ENCODE measurements at places on chromosomes 5 and 9.
A peak's percentile ranks its signal among the peaks of the same experiment; 100 is the strongest.

DNA sequence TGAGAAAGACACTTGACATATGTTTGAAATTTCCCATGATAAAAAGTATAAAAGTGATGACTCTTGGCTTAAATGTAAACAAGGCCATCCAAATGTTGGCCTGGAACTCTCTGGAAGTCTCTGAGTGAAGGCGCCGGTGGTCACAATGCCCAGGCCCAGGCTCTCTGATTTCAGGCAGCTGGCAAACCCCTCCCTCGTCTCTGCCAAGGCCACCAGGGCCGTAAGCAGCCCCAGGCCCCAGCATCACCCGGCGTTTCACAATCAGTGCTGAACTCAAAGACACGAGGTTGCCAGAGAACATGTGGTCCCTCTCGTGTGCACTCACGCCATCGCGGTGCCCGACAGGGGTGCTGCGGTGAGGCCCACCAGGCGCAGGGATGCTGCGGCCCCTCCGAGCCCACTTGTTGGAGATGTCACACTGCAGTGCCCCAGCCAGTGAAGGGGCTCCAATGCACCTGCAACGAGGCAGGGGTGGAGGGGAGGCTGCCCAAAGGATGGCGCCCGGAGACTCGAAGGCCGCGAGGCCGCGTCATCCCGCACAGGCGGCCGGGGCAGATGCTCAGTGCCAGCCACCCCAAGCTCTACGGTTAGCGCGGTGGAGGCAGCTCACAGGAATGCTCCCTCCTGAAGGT, 15.0 kb downstream of the LPCAT1 start:
- no peak for DNase-seq

DNA sequence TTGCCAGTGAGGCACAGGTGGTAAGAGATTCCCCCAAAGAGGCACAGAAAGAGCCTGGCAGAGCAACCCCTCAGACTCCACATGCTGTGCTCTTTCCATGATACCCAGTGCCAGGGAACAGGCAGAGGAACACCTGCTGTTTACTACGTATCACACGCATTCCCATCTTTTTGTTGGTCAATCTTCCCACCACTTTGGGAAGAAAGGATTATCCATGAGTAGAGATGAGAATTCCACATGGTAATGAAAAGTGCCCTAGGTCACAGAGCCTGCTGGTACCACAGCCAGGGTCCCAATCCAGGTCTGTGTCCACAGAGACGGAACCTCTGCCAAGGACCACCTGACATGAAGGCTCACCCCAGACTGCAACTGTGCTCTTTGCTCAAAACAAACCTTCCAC, 86.6 kb downstream of the LHFPL2 start:
- DNase-seq = no peak

DNA sequence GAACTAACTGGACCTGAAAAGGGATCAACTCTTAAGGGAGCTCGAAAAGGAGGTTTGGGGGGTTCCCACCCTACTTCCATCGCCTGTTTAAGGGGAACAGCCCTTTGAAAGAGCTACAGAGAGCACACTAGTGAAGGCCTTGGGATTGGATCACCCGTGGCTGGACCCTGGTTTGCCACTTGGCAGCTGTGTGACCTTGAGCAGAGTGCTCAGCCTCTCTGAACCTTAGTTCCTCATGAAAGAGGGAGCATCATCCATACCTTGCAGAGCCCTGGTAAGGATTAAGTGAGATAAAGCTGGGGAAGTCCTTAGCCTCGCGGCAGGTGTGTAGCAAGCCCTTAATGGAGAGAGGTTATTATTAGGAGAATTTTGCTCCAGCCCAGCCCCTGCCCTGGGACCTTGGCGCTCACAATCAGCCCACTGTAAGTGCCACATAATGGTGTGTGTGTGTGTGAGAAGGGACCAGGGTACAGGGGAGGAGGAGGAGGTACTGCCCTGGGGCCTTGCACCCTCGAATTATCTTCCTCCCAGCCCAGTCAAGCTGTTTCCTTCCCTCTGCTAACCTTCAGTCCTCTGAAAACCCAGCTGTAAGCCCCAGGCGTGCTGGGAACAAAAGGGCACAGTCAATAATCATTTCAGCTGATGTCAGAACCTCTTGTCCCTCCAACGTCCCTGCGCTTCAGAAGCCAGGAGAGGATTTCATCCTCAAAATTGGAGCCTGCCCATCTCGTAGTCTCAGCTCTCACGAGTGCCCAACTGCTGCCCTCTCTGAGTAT, 42.9 kb downstream of the FOXI1 start:
- DNase-seq = no peak

GRCh38 chr5:132526290-132526973, 16.9 kb downstream of the IL5 start:
- no peak for DNase-seq

DNA sequence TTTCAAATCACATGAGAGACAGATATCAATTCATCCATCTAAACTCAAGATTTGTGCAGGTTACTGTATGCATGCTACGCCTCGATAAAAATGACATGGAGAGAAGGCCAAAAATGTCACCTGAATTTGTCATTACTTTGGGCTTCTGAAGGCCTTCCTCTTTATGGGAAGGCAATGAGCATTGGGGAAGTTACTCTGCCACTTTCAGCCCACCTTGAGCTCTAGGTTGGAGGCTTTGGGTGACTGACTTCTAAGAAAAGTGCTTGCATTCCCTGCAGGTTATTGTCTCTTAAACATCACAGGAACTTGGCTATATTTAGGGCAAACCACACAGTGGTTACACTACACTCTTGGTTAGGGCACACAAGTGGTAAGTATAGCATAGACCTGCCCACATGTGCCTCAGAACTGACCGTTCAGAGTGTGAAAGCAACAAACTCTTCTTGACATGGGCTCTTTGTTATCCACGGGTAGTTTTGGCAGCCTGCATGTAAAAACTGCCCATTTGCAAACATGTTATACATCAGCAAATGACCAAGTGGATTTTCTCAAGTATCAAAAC, 169.5 kb downstream of the ZNF608 start:
- no peak for DNase-seq

DNA sequence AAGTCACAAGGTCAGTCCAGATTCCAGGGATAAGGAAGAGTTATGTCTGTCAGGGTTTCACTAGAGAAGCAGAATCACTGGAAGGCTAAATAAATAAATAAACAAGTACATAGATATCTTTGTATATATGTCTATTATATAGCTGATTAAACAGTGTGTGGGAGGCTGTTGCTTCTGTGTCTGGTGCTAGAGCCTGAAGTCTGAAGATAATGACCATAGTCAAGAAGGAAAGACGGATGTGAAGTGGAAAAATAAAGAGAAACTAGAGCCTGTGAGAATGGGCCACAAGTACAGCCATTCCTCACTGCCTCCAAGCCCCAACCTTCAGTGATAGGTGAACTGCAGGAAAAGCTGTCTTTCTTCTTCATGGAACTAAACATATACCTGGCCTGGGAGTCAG, 4.1 kb upstream of the TMED7 start:
- no peak for DNase-seq

- DNase-seq = no peak
These were observed 16.9 kb upstream of the SNCAIP start for GRCh38 chr5:122295138-122295537.

DNA sequence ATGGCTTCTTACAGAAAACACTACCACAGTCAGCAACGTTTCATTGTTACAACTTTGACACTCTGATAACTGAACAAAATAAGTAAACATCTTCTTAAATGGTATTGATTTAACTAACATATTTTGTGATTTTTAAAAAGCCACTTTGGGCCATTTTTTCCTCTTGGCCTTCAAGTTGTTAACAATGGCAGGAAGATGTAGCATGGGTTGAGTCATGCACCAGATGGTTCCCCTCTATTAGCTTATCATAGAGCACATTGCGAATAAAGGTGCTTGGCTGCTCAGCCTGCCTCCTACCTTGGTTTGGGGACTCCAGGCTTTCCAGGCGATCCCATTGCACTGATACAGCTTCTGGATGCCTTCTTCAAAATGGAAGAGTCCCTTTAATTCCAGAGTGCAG, 24.1 kb upstream of the CER1 start:
- DNase-seq = no peak

DNA sequence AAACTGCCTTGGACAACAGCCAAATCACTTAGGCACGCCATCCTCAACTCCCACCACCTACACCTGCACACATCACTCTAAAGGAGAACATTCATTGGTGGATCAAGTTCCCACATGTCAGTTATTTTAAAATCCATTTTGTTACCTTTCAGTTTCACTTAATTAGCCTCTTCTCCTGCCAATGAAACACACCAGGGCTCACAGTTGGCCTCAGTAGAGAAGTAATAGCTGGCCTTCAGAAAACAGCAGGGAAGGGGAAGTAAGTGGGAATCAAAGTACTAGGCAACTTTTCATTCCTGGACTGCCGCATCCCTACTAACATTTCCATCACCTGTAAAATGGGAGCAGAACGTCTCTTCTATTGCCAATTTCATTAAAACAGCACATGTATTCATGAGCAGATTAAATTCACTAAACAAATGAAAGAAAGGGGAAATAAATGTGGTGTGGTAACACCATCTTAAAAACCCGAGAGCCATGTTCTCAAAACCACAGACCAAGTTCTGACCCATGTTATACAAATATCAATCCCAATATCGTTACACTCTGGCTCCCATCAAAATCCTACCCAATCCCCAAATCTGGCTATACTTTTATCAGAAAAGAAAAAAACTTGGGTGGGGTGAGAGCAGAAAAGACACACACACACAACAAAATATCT, 1.7 kb downstream of the SIL1 start:
- DNase-seq = no peak

GRCh38 chr9:15276328-15276938, 30.6 kb downstream of the TTC39B start:
- DNase-seq = no peak

DNA sequence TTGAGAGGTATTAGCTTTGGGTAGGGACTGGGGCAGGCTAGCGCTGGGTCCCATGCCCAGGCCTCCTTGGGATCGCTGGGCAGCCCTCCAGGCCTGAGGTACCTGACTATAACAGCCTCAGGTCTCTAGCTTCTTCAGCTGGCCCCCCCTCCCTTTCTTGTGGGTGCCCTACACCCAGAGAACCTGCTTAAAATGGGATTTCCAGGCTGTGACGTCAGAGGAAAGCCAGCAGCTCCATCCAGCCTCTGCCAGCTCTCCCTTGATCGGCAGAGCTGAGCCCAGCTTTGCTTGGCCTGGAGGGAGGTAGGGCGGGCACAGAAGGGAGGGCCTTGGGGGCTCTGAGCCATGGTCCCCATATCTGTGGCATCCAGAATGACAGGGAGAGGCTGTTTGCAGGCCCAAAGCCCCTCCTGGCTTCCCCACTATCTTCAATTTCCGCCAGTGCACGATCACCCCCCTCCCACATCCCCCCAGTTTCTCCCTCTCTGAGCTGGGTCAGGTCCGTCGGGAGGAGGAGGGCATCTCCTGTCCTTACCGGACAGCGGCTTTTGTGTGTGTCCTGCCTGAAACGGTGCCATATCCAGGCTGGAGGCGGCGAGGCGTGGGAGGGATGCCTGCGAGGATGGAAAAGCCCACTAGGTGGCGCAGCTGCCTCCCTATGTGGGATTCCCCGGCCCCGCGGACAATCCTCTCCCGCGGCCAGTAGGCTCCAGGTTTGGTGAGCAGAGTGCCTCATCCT, 10.8 kb downstream of the REEP2 start:
- DNase-seq = no peak

DNA sequence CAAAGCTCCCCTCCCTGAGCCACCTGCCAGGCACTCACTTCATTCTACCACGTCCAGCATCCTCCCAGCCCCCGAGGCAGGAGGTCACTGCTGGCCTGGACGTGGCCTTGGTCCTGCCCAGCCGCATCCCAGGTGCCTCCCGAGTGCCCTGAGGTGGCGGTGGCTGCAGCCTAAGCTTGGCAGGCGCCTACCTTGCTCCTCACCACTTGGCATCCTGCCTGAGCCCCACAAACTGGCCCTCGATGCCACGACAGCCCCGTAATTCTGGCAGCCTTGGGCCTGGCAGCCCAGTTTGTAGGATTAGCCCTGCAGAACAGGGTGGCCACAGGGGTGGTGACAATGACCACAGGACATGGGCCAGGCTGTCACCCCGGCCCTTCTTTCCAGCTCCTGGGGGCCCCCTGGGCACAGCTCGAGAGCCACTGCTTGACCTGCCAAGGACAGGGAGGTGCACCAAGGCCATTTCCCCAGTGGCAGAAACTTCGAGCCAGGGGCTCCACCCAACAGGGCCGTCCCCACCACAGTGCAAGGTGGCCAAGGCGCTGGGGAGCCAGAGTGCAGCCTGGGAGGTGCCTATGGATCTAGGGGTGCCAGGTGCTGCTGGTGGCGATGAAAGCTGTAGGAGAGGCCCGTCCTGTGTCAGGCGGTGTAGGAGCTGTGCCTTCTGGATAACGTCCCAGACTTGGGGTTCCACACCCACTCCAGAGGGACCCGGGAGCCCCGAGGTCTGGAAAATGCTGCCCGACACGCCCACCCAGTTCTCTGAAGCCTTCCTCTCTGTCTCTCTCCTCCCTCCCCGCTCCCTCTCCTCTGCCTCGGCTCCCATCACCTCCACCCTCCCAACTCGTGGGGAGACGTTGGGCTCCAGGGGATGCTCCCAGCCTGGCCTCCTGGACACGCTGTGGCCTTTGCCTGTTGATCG, 18.4 kb downstream of the NKD2 start:
- DNase-seq = no peak

DNA sequence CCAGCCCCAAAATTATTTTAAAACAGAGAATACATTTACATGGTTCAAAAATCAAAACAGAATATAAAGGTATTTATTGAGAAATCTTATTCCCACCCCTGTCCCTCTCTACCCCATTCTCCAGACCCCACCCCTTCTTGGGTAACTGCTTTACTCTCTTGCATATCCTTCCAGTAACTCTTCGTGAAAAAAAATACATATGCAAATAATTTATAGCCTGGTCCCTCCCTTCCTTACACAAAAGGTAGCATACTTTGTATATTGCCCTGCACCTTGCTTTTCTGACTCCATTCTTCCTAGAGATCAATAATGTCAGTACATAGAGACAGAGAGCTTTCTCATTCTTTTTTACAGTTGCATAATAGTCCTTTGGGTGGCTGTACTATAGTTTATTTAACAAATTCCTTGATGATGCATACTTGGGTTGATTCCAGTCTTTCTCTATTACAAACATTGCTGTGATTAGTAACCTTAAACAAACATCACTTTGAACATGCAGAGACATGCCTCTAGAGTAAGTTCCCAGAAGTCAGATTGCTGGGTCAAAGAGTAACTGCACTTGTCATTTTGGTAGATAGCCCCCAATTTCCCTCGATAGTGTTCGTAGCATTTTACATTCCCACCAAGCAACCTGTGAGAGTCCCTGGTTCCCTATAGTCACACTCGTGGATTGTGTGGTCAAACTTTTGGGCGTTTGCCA, 47.9 kb downstream of the STOM start:
- DNase-seq = peak; percentile 74

DNA sequence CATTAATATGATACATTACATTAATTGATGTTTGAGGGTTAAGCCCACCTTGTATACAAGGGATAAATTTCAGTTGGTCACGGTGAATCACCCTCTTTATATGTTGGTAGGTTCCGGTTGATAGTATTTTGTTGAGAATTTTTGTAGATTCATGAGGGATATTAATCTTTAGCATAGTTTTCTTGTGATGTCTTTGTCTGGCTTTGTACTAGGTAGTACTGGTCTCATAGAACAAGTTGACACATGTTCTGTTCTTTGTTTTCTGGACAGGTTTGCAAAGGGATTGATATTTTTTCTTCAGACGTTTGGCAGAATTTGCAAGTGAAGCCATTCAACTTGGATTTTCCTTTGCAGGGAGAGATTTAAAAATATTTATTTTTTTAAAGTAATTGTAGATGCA, 49.1 kb upstream of the CLK4 start:
- no peak for DNase-seq

- DNase-seq = no peak
These were observed 5.8 kb downstream of the ACTL7A start for GRCh38 chr9:108867829-108868228.

Measured in kidney epithelial cell (primary cell).